Iris pigment epithelial cell (primary cell): ENCODE measurements at places on chromosomes 2 and 18.

DNA sequence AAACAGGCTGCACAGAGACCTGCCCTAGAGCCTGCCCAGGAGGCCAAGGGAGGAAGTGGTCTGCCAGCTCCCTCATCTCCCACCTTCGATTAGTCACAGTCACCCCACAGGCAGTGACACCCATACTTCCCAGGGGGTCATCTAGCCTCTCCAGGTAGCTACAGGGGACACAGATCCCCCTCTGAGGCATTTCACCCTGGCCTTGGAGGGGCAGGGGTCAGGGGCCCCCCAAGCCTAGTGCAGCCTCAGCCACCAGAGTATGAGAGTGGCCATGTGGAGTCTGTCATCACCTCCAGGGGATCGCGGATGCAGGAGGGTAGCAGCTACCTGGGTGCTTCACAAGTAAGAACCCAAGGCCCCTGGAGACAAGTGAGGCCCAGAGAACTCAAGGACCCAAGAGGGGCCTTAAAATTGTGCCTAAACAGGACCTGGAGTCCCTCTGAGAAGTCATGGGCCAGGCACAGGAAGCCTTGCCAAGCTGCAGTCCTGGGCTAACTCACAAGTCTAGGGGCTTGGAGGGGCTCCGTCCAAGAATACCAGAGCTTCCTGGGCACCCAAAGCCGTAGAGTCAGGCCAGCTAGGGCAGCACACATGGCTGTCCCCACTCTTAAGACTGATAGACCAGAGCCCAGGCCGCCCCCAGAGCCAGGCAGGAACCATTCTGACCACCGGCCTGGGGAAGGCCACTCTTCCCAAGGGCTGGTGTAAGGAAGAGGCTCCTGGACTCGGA is 354.3 kb upstream of the ID2 start:
- DNase-seq = no peak

DNA sequence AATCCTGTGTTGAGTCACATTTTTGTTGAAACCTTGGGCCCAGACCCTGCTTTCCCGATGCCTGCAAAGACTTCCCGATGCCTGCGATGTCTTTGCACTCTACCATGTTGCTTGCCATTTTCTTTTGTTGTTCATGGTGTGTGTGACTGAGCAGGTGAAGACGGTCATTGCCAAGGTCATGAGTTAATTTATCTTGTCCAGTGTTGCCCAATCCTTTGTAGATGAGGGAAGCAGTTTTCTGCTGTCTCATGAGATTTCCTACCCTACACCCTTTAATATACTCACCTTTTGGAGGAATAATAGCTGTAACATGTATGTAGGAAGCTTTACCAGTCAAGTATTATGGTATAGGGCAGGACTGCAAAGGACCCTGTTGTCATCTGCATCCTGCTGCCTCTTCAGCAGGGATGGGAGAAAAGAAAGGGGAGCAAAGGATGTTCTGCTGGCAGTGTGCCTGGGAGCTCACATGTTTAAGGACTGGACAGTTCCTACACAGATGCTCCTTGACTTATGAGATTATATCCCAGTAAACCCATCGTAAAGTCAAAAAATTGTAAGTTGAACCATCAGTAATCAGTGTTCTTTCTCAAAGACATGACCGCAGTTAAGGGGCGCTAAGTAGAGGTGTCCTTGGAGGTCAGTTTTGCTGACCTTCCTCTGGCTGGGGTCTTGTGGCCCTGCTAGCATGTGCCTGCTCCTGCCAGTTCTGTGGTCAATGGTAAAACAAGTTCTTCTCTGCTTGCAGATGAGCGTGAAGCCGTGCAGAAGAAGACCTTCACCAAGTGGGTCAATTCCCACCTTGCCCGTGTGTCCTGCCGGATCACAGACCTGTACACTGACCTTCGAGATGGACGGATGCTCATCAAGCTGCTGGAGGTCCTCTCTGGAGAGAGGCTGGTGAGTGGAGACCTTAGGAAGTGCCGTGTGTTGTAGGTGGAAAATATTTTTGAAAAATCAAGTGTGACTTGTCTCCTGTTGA is 124.8 kb upstream of the EML6 start:
- no peak for DNase-seq

DNA sequence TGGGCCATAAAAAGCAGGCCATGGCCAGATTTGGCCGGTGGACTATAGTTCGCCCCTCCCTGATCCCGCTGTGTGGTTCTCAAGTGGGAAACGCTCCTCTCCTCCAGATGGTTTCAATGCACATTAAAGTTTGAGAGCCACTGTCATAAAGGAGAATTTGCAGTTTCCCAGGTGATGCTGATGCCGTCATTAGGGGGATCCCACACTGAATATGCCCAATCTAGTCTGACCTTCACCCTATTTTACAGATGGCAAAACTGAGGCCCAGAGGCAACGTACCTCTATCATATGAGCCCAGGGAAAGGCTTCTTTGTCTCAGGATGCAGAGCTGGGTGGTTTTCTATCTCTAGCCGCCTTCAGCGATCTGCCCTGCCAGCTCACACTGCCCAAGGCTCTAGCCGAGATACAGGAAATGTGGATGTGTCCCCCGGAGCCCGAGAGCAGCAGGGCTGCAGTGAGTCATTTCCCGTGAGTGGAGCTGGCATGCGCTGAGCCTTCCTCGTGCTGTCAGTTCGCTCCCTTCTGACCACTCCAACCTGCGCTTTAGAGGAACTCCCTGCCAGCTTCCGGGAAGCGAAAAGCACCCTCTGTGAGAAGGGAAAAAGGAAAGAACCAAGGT is 116.2 kb downstream of the SMAD7 start:
- DNase-seq = peak; percentile 93

DNA sequence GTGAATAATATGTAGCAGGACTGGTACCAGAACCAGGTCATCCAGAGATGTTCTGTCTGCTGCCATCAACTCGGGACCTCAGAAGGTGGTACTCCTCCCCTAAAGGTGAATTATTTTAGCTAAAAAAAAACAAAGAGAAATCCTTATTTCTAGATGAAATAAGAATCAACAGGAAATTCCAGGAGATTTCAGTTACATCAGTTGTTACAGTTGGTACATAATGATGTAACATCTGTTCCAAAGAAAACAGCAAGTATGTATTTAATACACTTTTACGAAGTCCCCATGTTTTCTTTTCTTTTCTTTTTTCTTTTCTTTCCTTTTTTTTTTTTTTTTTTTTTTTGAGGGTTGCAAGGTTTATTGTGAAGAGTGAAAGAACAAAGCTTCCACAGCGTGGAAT is 33.6 kb upstream of the CD28 start:
- DNase-seq = peak; percentile 75

DNA sequence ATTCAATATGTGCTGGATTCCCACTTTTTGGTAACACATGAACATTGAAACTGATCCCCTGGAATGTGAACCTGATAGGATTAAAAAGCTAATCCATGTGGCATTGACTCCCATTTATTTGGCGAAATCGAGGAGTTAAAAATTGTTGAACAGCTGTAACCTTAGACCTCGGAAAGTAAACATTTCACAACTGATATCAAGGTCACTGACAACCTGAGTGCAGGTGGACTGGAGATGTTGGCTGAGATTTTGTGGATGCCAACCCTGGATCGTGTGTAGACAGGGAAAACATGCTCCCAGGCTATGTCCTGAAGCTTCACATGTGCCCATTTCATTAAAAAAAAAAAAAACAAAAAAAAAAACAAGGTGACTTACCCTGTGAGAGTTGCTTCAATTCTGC is 204.8 kb downstream of the SETBP1 start:
- no peak for DNase-seq

DNA sequence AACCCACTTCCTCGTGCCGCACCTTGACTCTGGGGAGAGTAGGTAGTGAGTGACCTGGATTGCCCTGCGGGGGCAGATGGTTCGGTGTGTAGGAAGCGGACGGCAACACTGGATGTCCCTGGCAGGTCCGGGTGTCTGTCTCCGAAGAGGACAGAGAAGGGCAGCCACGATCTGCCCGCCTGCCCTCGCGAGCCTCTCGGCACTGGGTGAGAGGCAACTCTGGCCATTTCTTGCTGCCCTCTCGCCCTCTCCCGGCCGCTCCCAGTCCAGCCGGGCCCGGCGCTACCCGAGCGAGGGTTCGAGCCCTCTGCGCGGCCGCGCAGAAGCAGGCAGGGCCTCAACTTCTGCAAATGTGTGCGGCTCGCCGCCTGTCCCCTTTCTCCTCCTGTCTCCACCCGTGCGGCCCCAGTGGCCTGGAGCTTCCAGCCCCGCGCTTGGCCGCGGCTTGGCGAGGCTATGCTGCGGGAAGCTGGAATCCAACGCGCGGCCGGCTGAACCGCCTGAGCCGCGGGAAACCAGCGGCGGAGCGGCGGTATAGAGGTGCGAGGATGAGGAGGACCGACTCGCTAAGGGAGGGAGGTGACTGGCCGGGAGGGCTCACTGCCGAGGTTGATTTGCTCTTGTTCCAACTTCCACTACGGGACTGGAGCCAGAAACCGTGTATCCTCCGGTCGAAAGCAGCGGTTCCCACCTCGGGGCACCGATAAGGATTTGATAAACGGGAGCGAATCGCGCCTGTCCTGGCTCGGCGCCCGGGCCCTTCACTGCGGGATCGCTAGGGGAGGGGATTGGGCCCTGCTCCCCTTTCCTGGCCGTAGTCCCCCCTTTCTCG is 1.5 kb downstream of the EPAS1 start:
- DNase-seq = peak; percentile 62

GRCh38 chr2:179749210-179749609 is 112.2 kb downstream of the ZNF385B start:
- DNase-seq = peak; percentile 43

GRCh38 chr18:25713103-25713502 is 361.1 kb upstream of the ZNF521 start:
- DNase-seq = no peak

GRCh38 chr18:79422022-79422782 is 26.5 kb downstream of the NFATC1 start:
- peak; percentile 87 for DNase-seq

DNA sequence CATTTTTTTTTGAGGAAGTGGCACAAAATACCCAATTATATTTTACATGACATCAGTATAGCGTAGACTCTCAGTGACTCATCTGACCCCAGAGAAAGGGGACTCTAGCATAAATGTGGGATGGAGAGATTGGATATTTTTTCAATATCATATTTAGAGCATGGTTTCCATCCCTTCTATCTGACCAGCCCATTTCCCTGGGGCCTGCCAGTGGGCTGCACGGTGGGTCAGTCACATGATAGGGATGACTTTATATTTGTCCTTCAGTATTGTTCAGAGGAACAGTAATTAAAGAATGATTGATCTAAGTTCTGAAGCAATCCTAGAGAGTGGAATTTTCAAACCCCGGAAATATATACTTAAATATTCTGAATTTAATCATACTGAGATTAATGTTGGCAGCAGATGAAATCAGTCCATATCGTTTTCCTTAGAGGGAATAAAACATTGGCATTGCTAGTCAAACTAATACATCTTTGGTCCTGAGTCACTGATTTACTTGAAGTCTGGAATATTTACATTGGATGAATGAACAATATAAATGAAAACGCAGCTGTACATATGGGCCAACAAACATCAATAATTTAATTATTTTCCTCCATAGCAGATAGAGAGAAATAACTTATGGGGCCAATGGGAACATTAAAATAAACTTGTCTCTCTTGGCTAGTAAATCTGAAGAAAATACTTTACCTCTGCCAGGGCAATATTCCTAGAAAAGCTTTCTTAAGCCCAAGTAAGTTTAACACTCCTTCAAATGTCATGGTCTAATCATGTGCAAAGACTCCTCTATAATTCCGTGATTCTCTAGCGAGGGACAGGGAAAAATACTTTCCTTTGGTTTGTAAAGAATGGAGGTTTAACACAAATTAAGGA is 563.6 kb upstream of the PKDCC start:
- DNase-seq = no peak

DNA sequence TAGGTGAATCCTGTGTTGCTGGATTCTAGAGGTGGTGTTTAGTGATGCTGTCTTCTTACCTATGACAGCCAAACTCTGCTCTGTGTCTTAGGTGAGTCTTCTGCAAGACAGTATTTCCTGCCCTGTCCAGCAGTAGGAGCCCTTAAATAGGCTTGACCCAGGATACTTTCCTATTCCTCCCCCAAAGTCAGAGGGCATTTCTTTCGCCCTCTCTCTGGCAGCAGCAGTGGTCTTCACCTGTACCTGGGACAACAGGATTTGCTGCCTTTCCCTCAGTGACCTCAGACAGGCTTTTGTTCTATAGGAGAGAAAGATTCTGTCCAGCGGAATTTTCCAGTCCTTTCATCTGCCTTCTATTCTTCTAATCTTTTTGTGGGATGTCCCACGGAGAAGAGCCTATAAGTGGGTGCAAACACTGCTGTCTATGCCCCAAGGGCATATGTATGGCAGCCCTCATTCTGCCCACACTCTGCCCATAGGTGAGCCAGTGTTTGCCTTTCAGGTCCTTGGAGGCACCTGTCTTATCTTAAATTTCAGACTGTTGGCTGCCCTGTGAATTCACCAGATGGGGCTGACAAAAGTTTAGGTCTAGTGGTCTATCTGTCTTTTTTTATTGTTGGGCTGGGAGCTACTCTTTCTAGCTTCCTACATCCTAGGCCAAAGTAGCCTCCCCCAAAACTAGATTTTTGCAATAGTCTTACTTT is 177.3 kb upstream of the SPOPL start:
- DNase-seq = no peak

DNA sequence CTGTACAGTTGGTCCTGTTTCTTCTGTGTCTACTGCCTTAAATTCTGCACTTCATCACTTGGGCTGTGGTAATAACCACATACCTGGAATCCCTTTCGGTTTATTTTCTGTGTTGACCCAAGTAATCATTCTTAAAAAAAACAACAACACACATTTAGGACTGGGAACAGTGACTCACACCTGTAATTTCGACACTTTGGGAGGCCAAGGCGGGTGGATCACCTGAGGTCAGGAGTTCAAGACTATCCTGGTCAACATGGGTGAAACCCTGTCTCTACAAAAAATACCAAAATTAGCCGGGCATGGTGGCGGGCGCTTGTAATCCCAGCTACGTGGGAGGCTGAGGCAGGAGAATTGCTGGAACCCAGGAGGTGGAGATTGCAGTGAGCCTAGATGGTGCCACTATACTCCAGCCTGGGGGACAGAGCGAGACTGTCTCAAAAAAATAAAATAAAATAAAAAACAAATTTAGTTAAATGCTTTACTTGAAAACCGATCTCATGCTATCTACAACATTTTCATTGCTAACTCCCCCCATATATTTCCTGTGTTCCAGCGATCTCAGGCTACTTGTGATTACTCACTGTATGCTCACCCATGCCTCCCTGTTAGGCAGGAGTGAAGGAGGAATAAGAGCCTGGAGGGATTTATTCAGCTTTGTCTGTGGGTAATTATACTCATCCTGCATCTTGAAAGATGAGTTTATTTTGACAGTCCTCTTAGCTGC is 18.2 kb downstream of the ACSL3 start:
- peak; percentile 84 for DNase-seq

DNA sequence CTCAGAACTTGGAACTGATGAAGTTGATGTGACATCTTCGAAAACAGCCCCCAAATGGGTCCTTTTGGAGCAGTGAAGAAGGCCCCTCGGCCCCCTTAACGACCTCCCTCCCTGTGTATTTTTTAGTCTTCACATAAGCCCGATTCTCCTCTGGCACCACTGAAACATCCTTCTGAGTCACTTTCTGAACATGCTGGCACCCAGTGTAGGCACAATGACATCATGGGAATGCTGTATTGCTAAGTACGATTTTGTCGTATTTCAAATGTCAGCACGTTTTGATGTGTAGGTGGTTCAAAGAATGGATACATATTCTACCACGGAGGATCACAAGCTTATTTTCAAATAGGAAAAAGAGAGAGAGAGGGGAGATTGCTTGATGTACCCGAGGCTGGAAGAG is 111.7 kb upstream of the RIOK3 start:
- DNase-seq = no peak
